ENCODE measurements at places on chromosomes 2 and 18. TPM values are rescaled to one million over a fixed set of nuclear protein-coding genes. Genes with fewer than 3 reads are reported as not detected.

DNA sequence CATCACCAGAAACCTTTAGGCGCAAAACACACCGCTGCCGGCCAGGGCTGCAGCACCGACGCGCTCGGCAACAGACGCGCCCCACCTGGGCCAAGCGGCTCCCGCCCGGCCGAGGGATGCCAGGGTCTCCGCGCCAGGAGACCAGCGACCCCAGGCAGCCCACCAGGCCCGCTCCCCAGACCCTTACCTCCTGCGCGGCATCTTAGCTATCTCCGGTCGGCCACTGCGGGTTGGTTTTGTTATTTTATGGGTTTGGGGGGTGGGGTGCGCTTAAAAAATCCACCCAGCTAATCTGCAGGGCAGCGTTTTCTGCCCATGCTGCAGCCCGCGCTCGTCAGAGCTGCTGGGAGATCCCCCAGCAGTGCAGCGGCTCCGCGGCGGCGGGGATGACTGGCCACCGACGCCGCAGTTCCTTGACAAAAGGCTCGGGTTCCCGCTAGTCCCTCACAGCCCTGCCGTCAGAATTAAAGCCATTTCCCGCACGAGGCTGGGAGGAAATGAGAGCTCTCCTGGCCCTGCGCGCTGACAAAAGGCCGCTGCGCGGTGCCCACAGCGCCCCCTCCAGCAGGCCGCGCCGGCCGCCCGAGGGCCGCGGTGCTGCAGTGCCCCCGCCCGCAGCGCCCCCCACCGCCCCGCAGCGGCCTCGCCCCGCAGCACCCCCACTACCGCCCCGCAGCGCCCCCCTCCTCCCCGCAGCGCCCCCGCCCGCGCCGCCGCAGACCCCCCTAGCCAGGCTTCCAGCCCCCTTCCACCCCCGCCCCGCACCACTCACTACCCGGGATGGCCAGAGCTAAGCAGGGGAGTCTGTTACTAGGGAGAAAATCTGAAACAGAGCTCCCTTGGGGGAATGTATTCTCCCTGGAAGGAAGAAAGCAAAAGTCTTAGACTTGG lies at the start of gene ADD2:
Gene ADD2 (minus strand): TSS at position 502 of the 891 bp plus-strand sequence. CDS start 61,792 bp downstream, outside the sequence.
- H3K27me3 ChIP-seq = peaks cover 26% of the 10 kb centered on the region
- peak within 1 kb of the TSS; percentile 88 for H3K27ac ChIP-seq
- peak; percentile 85 for DNase-seq
- peak within 1 kb of the TSS; percentile 84 for H3K4me3 ChIP-seq

GRCh38 chr2:238456970-238457926 lies 30.5 kb downstream of the ASB1 start:
- peaks cover 6% of the 10 kb centered on the region for H3K36me3 ChIP-seq
- no peak overlapping the region for H3K4me3 ChIP-seq
- no peak overlapping the region for H3K27ac ChIP-seq
- H3K27me3 ChIP-seq = no peaks in the 10 kb centered on the region
- no peaks in the 10 kb centered on the region for H3K4me1 ChIP-seq

- H3K4me1 ChIP-seq = peaks cover 7% of the 10 kb centered on the region
- H3K27me3 ChIP-seq = peaks cover 61% of the 10 kb centered on the region
- H3K4me3 ChIP-seq = peak within 1 kb of the TSS; percentile 63
- H3K36me3 ChIP-seq = no peaks in the 10 kb centered on the region
- no peak within 1 kb of the TSS for H3K27ac ChIP-seq
These were observed 46.3 kb upstream of the CCDC150 start for GRCh38 chr2:196592911-196593881.

DNA sequence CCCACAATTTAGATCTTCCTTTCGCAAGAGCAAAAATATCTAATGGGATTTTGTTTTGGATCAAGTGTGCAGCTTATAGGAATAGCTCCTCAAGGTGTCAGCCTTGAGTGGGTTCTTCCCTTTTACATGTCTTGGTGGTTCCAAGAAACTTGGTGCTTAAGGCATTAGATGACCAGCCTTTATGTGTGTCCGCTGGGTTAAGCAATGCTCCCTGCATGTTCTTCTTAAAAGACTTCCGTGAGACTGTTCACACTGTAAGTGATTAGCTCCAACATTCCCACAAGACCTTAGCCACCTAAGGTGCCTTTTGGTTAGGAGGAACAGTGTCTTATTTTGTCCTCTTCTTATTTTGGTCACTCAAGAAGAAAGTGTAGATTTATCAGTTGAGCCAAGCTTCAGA lies 44.3 kb upstream of the GPR39 start:
- H3K4me1 ChIP-seq = no peaks in the 10 kb centered on the region
- no peak overlapping the region for H3K4me3 ChIP-seq
- no peaks in the 10 kb centered on the region for H3K27me3 ChIP-seq

DNA sequence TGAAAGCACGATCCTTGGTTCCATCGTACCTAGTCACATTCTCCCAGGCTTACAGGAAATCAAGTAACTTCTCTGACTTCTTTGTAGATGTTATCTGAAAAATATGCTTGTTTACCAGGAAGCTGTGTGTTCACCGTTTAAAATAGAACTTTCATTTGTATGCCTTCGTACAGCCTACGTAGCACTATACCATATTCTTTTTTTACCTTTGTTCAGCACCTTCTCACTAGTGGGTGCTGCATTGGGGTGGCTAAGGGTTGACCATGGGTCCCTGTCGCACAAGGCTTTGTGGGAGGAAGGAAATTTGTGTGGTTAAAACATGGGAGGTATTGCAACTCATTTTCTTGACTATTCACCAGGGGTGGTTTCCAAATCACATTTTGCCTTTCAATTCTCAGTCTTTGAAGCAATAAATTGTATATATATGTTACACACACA lies 16.6 kb downstream of the MALT1 start:
- DNase-seq = peak; percentile 69
- peaks cover 83% of the 10 kb centered on the region for H3K4me1 ChIP-seq
- peak overlapping the region; percentile 92 for H3K27ac ChIP-seq
- no peaks in the 10 kb centered on the region for H3K27me3 ChIP-seq
- H3K4me3 ChIP-seq = peak overlapping the region; percentile 64
- peaks cover 67% of the 10 kb centered on the region for H3K36me3 ChIP-seq

DNA sequence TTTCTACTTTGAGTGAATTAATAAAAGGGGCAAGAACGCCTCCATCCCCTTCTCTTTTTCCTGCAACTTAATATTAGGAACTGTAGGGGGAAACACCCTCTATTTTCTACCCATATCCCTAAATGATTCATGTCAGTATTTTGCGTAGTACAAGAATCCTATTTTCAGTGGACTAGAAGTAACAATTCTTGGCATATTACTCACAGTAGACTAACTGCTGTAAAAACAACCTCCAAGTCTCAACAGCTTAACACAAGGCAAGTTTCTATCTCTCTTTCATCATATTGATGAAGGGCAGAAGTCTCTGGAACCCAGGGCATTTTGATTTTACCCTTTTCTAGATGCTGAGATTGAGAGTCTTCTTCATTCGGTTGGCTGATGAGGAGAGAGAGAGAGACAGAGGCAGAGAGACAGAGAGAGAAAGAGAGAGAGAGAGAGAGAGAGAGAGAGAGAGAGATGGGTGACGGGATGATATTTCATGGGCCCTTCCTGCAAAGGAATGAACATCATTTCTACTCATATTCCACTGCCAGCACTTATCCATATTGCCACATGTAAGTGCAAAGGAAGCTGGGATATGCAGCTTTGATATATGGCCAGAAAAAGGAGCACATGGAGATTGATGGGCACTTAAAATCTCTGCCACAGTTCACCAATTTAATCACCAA lies 481.6 kb downstream of the LPIN1 start:
- DNase-seq = no peak
- no peaks in the 10 kb centered on the region for H3K27me3 ChIP-seq
- H3K4me3 ChIP-seq = no peak overlapping the region
- no peaks in the 10 kb centered on the region for H3K4me1 ChIP-seq

- H3K4me3 ChIP-seq = no peak overlapping the region
- peaks cover 8% of the 10 kb centered on the region for H3K27me3 ChIP-seq
- no peaks in the 10 kb centered on the region for H3K4me1 ChIP-seq
- H3K36me3 ChIP-seq = no peaks in the 10 kb centered on the region
These were observed 29.8 kb downstream of the MAPRE3 start for GRCh38 chr2:27000228-27000627.

DNA sequence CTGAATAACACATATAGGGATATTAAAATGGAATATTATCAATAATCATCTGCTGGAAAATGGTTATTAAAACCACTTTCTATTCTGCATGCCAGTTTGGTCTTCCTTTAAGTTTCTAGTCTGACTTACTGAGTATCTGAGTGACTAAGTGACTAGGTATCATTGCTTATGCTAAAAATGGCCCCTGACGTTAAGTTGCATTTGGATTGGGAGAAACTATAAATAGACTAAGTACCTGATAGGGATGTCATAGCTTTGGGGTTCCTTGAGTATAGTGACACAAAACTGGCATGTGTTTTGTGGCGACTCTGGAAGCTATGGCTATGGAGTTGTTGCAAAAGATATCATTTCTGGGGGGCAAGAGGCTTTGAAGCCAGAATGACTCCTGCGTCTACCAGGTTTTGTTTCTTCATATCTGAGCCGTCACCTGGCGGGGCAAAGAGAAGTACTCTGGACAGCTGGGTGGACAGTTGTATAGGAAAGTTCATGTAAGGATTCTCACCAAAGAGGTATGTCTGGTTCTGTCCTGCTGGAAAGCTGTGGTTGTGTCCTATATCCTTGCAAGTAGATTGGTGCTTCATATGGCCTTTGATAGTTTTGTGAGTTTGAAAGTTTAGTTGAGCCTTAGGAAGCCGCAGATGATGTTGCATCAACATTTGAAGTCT lies 17.9 kb downstream of the ITGAV start:
- H3K27ac ChIP-seq = no peak overlapping the region
- H3K4me1 ChIP-seq = peaks cover 5% of the 10 kb centered on the region
- H3K36me3 ChIP-seq = peaks cover 2% of the 10 kb centered on the region
- DNase-seq = no peak

DNA sequence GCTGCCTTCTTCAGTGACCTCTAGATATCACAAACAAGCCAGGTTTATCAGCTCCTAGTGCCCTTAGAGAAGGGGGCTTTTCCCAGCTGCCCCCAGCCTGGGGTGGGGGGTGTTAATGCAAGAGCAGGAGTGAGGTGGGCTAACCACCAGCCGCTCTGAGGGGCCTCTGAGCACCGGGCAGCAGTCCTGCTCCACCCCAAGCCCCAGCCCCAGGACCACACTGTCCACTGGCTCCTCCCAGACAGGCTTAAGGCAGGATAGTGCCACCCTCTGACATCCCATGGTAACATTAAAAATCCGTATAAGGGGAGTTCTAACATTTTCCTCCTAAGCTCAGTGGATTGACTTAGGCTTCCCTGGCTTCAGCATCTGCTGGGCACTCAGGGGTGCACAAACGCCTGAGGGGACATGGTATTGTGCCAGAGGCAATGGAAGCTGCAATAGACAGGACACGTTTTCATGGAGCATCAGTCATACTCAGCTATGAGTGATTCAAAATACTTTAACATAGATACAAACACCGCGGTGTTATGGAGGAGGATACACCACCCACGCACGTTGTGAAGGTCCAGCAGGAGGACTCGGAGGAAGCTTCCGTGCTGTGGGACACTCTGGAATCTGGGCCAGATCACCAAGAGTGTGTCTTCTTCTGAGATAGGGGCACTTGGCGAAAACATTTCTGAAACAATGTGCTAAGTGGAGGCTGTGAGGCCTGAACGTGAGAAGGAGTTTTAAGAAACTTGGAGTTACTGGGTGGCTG lies 112.7 kb upstream of the EPC2 start:
- no peaks in the 10 kb centered on the region for H3K36me3 ChIP-seq
- peaks cover 49% of the 10 kb centered on the region for H3K4me1 ChIP-seq
- H3K4me3 ChIP-seq = no peak overlapping the region
- DNase-seq = no peak
- H3K27ac ChIP-seq = no peak overlapping the region
- H3K27me3 ChIP-seq = no peaks in the 10 kb centered on the region

DNA sequence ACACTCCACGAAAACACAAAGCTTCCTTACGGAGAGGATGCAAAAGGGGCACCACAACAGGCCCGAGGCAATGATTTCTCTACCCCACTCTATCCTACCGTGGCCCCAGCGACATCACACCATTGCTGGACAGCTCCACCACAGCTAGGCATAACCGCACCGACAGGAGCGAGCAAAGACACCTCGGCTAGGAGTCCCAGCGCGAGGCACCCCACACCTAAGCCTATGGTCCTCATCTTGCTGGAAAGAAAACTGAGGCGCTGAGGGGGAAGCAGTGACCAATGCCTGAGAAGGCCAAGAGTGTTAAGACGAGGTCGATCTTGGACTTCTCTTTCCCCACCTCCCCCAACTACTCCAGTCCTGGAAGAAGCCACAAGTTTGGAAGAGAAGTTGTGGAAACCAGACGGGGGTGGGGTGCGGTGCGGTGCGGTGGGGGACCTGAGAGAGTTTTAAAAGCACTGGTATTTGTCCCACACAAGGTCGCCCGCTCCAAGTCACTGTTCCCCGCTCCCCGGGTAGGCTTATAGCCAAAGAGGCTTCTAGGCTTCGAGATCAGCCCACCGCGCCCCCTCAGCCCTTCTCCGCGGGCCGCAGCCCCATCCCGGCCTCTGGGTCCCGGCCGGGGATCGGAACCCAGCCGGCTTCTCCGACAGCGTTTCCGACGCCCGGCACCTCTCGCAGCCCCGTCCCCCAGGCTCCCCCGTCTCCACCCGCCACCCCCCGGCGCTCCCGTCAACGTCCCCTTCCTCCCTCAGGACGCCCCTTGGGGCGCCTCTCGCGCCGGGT lies 766 bp downstream of the PDE6D start:
- H3K36me3 ChIP-seq = no peaks in the 10 kb centered on the region
- H3K4me3 ChIP-seq = peak overlapping the region; percentile 83
- H3K4me1 ChIP-seq = peaks cover 38% of the 10 kb centered on the region
- DNase-seq = peak; percentile 44

The SERPINB8 gene
- total RNA-seq = 16.0 TPM

GRCh38 chr18:24177499-24178133 lies 38.8 kb downstream of the CABYR start:
- H3K36me3 ChIP-seq = no peaks in the 10 kb centered on the region
- H3K27ac ChIP-seq = no peak overlapping the region
- H3K27me3 ChIP-seq = no peaks in the 10 kb centered on the region
- H3K4me1 ChIP-seq = peaks cover 6% of the 10 kb centered on the region
- no peak for DNase-seq

- H3K4me3 ChIP-seq = no peak overlapping the region
- no peak for DNase-seq
- H3K27me3 ChIP-seq = peaks cover 2% of the 10 kb centered on the region
These were observed 72.6 kb downstream of the TXNL1 start for GRCh38 chr18:56565551-56566345.

- H3K36me3 ChIP-seq = no peaks in the 10 kb centered on the region
- H3K4me1 ChIP-seq = peaks cover 34% of the 10 kb centered on the region
- H3K4me3 ChIP-seq = no peak overlapping the region
- H3K27me3 ChIP-seq = no peaks in the 10 kb centered on the region
- DNase-seq = peak; percentile 31
- H3K27ac ChIP-seq = no peak overlapping the region
These were observed 4.0 kb upstream of the RTN4 start for GRCh38 chr2:55054106-55054875.

The CD8B gene
- total RNA-seq = 2.3 TPM

GRCh38 chr2:28083476-28083875 lies 192.9 kb downstream of the BABAM2 start:
- no peaks in the 10 kb centered on the region for H3K27me3 ChIP-seq
- no peak for DNase-seq
- H3K4me1 ChIP-seq = peaks cover 22% of the 10 kb centered on the region
- no peak overlapping the region for H3K4me3 ChIP-seq
- no peaks in the 10 kb centered on the region for H3K36me3 ChIP-seq

DNA sequence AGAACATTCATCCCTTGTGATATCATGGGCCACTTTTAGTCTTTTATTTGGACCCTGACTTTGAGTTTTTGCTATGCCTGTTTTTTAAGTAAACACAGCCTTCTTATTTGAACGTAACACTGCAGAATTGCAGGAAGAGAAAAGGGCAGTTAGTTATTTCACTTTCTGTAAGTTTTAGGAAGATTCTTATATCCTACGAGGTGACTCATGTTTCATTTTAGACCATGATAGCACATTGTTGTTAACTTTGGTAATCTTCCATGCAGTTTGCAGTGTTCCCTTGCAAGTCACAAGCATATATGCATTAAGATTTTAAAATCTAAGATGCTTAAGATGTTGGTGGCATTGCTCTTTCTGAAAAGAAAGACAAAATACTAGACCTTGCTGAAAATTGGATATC lies 128.6 kb upstream of the EPC2 start:
- H3K4me3 ChIP-seq = no peak overlapping the region
- DNase-seq = no peak
- no peak overlapping the region for H3K27ac ChIP-seq
- H3K27me3 ChIP-seq = no peaks in the 10 kb centered on the region

All from activated CD4-positive, alpha-beta T cell treated with anti-CD3 and anti-CD28 coated beads for 36 hours (primary cell).